Suppressor macrophage (primary cell): ENCODE measurements at places on chromosomes 6 and 20.

GRCh38 chr6:149483849-149484655 is 762 bp downstream of the ZC3H12D start:
- peak; percentile 22 for DNase-seq

- DNase-seq, result no peak
These were observed 74.1 kb upstream of the BTN3A2 start for GRCh38 chr6:26290941-26291340.

DNA sequence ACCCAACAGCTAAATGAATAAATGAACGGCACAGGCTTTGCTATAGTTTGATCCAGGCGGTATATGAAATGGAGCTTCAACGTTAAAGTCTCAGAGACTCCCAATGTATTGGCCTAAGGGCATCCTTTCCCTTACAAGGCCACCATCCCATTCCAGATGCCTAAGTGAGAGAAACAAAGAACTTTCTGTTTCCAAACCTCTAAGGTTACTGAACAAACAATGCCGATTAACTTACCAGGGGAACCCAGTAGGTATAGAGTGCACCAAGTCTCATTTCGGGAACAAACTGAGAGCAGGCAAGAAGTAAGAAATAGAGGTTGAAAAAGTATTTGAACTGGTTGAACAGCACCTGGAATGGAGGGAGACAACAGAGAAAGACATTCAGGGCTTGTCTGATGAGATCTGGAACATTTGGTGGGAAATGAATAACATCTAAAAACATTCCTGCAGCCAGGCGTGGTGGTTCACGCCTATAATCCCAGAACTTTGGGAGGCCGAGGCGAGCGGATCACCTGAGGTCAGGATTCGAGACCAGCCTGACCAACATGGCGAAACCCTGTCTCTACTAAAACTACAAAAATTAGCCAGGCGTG is 42.5 kb downstream of the ATP9A start:
- no peak for DNase-seq

DNA sequence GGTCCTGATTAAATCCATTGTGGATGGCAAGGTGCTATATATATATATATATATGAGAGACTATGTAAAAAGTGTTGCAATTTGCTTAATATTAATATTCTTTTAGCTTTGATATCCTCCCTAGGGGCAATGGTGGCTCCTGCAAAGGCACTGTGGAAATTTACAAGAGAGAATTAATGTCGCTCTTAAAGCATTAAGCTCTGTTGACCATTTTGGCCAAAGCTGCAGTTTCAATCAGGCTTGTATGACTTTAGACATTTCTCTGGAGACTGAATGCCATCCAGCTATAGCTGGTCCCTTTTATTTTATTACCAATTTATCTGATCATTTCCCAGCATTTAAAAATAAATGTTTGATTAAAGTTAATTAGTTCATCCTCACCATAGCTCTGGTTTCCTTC is 155.3 kb downstream of the JARID2 start:
- DNase-seq, result no peak

DNA sequence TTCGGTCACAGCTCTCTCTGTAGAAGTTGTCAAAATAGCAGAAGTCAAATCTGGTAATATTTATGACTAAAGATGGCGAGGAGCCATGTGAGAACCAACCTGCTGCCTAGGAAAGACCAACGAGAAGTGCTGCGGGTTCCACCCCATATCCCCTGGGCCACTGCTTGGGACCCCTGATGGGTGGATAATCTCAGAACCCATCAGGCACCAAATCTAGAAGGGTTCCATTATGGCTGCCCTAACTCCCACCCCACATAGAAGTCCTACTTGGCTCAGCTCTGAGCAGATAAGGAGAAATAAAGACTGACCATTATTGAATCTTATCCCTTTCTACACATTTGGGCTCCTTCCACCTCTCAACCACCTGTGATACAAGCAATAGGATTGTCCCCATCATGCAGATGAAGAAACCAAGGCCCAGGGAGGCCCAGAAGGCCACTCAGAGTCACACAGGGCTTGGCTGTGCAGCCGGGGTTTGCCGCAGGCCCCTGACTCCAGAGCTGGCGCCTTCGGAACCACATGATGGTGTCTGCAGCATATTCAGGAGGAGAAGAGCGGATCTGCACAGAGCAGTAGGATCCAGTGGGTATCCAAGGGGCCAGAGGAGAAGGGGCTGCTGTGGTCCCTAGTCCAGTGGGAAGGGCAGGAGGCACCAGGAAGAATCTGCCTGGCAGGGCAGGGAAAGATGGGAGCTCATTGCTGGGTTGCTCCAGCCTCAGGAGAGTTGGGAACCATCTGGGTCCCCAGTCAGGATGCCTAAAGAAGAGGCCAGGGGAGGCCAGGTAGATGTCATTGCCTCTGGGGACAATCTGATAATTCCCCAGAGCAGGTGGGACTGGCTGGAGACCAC is 9.6 kb upstream of the PCMTD2 start:
- DNase-seq, result no peak

DNA sequence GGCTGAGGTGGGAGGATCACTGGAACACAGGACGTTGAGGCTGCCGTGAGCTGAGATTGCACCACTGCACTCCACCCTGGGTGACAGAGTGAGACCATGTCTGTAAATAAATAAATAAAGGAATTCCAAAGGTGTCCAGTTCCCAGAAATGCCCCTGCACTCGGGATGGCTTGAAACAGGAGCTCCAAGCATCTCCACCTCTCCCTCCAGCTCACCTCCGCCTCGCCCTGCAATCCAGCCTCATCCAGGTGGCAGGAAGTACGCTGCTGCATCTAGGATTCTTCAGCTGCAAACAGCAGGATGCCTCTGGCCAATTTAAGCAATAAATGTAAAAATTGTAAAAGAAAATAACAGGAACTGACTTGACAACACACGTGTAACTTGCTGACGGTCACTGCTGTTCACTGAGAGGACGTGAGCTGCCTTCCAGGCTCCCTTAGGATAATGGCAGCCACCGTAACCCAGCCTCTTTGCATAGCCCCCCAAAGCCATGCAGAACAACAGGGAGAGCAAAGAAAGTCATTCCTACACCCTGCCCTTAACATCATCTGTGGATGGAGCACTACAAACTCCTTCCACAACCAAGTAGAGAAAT is 11.4 kb upstream of the GRM4 start:
- no peak for DNase-seq

DNA sequence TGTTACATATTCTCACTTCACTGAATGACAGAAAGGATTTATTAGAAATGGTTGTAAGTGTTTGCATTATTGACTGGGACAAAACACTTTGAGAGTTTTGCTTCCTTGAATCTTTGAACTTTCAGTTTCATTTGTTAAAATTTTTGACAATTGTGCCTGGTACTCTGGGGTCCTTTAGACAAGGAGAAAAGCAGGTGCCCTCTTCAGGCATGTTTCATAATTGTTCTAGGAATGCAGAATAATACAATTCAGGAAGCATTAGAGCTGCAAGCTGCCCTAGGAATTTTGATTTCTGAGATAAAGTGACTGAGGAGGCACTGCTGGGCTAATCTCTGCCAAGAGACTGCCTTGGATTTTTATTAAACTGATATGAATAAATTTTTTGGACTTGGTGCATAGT is 49.7 kb downstream of the TOP1 start:
- DNase-seq, result peak; percentile 16

GRCh38 chr6:56359201-56359899 is 112.0 kb upstream of the COL21A1 start:
- DNase-seq, result peak; percentile 84

- no peak for DNase-seq
These were observed 117.4 kb upstream of the PRDM1 start for GRCh38 chr6:105968603-105969333.

- no peak for DNase-seq
These were observed 116.3 kb upstream of the EMILIN3 start for GRCh38 chr20:41482647-41483552.
